ENCODE measurements at places on chromosomes 3 and 15.

DNA sequence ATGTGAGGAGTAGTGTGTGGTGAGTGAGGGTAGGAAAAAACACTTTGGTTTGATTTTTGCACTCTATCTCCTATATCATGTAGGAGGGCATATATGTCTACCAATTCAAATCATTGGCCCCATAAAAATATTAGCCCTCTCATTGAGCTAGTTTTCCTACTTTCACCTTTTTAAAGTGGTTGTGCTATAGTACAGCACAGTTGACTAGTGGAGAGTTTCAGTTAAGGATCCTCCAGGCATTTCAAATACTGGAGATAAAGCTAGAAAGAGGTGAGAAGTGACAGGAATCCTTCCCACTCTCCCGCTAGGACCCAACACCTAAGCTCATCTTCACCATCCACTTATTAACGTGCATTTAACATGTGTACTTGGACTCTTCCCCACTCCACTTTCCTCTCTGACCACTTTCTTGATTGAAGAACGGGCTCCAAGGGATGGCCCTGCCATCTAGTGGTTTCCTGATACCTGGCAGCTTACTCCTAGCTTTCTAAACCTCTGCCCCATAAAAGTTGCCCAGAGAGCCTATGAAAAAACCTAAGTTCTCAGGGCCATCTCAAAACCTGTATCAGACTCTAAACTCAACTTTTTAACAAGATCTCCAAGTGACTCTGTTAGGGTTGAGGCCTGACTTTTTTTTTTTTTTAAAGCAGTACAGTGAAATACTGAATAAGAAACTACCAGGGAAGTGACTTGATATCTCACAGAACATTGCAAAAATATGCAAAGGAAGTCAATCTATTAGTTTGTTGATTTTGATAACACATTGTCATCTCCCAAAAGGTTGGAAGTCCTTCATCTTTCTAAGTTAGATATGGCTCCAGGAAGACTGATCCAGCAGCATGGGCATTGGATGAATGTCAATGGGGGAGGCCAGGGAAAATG lies 17.9 kb downstream of the IL12A start:
- peak; percentile 43 for DNase-seq
- H3K36me3 ChIP-seq = no peaks in the 10 kb centered on the region
- H3K27ac ChIP-seq = no peak overlapping the region
- H3K4me1 ChIP-seq = peaks cover 11% of the 10 kb centered on the region

- peaks cover 4% of the 10 kb centered on the region for H3K4me1 ChIP-seq
- no peak overlapping the region for H3K27ac ChIP-seq
- DNase-seq = no peak
- H3K4me3 ChIP-seq = no peak overlapping the region
- H3K27me3 ChIP-seq = no peaks in the 10 kb centered on the region
Observed at GRCh38 chr3:90095811-90096210, 988.4 kb downstream of the EPHA3 start.

DNA sequence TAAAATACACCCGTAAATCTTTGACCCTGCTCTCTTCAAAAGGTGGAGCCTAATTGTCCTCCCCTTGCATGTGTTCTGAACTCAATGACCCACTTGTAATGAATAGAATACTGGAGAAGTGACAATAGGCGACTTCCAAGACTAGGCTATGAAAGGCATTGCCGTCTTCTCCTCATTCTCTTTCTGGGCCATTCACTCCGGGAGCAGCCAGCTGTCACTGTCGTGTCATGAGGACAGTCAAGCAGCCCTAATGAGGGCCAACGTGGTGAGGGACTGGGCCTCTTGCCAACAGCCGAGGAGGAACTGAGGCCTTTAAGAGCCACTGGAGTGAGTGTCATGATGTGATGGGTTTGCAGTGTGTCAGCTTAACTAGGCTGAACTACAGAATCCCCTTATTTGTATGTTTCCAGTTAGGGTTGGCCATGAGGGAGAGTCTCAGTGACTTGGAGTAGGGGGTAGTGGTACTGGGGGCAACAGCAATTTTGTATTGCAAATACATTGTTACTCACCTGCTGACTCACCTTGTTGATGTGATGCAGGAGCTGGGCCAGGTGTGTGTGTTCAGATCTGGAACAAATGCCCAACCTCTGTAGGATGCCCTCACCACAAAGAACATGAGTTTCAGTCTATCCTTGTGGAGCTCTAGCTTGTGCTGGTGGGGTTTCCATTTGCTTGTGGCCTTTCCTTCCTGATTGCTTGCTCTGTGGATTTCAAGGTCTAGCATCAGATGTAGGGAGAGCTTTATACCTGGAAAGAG lies 188.5 kb upstream of the PROK2 start:
- no peaks in the 10 kb centered on the region for H3K36me3 ChIP-seq
- no peaks in the 10 kb centered on the region for H3K27me3 ChIP-seq
- peaks cover 10% of the 10 kb centered on the region for H3K4me1 ChIP-seq
- H3K4me3 ChIP-seq = no peak overlapping the region
- H3K27ac ChIP-seq = no peak overlapping the region

DNA sequence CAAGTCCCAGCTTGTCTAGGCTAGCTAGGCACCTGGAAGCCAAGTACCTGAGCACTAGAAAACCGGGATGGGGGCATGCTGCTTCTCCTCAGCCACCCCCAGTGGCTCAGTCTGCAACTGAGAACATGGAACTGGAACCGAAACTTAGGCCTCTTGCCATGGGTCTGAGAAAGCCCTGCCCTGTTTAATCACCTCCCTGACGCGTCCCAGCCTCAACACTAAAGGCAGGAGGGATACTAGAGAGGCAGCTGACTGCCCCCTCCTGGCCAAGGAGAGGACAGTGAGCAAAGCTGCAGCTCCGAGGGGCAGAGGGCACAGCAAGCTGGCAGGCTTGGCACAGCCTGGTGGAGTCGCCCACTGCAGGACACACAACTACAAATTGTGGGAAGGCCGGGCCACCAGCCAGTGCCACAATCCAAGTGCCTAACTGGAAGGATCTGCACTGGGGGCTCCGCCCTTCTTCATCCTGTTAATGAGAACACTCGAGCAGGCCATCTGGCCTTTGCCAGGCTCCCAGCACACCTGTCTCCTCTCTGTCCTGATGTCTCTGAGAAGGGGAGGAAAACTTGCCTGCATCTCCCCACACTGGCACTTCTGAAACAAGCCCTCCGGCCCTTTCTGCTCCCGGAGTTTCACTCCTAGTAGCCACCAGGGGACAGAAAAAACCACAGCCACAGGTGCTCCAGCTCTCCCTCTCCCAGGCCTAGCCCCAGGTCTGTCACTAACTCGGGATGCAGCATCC lies 53.7 kb downstream of the BDH1 start:
- H3K4me3 ChIP-seq = no peak overlapping the region
- H3K27ac ChIP-seq = no peak overlapping the region
- H3K4me1 ChIP-seq = no peaks in the 10 kb centered on the region
- peaks cover 7% of the 10 kb centered on the region for H3K36me3 ChIP-seq
- DNase-seq = peak; percentile 81
- H3K27me3 ChIP-seq = peaks cover 7% of the 10 kb centered on the region

GRCh38 chr3:122235147-122235546 lies 51.7 kb downstream of the CASR start:
- no peak for DNase-seq
- no peak overlapping the region for H3K27ac ChIP-seq
- no peak overlapping the region for H3K4me3 ChIP-seq
- no peaks in the 10 kb centered on the region for H3K36me3 ChIP-seq
- H3K27me3 ChIP-seq = peaks cover 3% of the 10 kb centered on the region

DNA sequence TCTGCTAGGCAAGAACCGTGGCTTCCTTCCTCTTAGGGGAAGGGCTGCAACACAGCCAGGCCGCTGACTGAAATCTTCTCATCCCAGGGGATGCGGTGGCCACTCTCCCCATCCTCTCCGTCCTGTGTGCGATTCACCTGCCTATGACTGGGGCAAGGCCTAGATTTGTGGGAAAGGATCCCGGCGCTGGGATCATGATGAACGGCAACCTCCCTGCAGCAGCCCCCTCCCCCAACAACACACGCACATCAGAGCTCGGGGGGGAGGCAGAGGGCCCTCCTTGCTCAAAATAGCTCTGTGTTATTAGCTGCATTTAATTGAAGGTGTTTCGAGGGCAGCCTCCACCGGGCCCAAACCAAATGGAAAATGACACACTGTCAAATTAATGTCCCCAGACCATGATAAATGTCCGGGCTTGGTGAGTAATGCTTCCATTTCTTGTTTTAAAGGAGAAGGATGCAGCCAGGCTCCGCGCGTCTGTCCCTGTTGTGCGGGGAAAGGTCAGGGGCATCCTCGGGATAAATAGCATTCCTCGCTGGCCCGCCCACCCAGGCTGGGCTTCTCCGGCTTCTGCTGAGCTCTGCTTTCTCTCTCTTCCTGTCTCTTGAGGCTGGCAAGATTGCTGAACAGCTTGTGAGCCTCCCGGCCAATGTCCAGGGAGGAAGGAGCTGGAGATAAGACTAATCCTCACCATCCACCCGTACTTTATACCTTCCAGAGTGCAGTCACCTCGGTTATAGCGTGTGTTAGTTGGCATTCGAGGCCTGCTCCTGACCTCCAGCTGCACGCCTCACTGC lies 56.4 kb upstream of the TLE3 start:
- H3K27ac ChIP-seq = peak overlapping the region; percentile 68
- no peak overlapping the region for H3K4me3 ChIP-seq
- H3K36me3 ChIP-seq = no peaks in the 10 kb centered on the region
- H3K27me3 ChIP-seq = no peaks in the 10 kb centered on the region
- peak; percentile 38 for DNase-seq

- H3K4me1 ChIP-seq = peaks cover 9% of the 10 kb centered on the region
- H3K27ac ChIP-seq = no peak overlapping the region
- no peak overlapping the region for H3K4me3 ChIP-seq
- no peaks in the 10 kb centered on the region for H3K36me3 ChIP-seq
- DNase-seq = no peak
Observed at GRCh38 chr3:157300094-157300493, 136.6 kb upstream of the PTX3 start.

- H3K27me3 ChIP-seq = no peaks in the 10 kb centered on the region
- no peak for DNase-seq
- peaks cover 35% of the 10 kb centered on the region for H3K36me3 ChIP-seq
- H3K27ac ChIP-seq = no peak overlapping the region
Observed at GRCh38 chr3:89808680-89809197, 701.3 kb downstream of the EPHA3 start.

GRCh38 chr3:66220602-66221377 lies at the start of gene SLC25A26:
SLC25A26 (plus strand) TSS chr3:66221001; CDS start chr3:66221095, 94 bp downstream.
- peak; percentile 96 for DNase-seq
- H3K27me3 ChIP-seq = peaks cover 2% of the 10 kb centered on the region
- peaks cover 4% of the 10 kb centered on the region for H3K36me3 ChIP-seq
- H3K4me1 ChIP-seq = peaks cover 8% of the 10 kb centered on the region
